ENCODE measurements at places on chromosomes 3 and 15.
A peak's percentile ranks its signal among the peaks of the same experiment; 100 is the strongest.

- no peak for DNase-seq
Observed at GRCh38 chr3:110027446-110028080, 690.2 kb upstream of the DPPA4 start.

GRCh38 chr3:30775040-30775439 is 119.4 kb downstream of the GADL1 start:
- DNase-seq = no peak

GRCh38 chr3:163364717-163365116 is 1713.6 kb downstream of the SI start:
- DNase-seq = no peak

GRCh38 chr3:135155228-135155627 is 360.2 kb downstream of the EPHB1 start:
- no peak for DNase-seq

- DNase-seq = peak; percentile 2
Observed at GRCh38 chr3:129482721-129483120, 42.7 kb downstream of the IFT122 start.

DNA sequence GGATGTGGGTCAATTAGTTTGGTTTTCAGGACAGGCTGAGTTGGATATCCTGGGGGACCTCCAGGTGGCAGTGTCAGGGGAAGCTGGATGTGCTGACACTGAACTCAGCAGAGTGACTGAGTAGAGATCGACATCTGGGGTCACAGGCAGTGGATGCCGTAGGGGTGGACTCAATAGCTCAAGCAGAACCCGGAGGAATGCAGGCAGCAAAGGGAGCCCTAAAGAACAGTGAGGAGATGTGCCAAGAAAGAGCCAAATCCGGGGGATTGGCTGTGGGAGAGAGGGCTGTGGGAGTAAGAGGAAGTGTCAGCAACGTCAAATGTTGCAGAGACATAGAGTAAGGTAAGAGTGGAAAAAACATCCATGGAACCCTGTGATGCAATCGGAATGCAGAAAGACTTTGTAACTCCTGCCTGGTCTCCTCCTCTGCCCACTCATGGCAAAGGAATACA is 11.6 kb downstream of the CCR5AS start:
- no peak for DNase-seq

GRCh38 chr3:165553371-165553770 is 283.9 kb downstream of the BCHE start:
- DNase-seq = no peak

DNA sequence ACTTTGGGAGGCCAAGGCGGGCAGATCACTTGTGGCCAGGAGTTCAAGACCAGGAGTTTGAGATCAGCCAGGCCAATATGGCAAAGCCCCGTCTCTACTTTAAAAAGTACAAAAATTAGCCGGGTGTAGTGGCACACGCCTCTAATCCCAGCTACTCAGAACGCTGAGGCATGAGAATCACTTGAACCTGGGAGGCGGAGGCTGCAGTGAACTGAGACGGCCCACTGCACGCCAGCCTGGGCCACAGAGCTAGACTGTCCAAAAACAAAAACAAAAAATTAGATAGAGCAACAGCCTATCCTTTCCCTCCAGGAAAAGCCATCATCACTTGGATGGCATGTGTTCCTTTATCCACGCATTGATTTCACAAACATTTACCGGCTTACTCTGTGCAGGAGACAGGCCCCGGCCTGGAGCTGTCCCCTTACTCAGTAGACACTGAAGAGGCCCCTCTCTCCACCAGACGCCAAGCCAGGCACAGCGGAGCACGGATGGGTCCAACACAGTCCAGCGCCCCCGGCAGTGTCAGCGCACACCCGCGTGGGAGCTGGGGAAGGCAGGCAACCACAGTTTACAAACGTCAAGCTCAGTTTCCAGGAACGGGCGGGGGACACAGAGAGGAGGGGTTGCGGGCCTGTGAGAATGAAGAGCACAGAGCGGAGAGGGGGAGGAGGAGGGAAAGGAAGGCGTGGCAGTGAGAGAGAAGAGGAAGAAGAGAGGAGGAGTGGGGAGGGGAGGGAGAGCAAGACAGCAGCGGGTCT is 3.1 kb downstream of the GP5 start:
- DNase-seq = peak; percentile 49

GRCh38 chr15:86006546-86006945 is 73.1 kb upstream of the AGBL1 start:
- no peak for DNase-seq

- DNase-seq = no peak
Observed at GRCh38 chr3:1953536-1953935, 145.1 kb upstream of the CNTN4 start.

GRCh38 chr3:194112120-194113106 is 23.5 kb upstream of the HES1 start:
- DNase-seq = no peak

- DNase-seq = no peak
Observed at GRCh38 chr15:72318408-72318942, 1.5 kb downstream of the CELF6 start.

- peak; percentile 7 for DNase-seq
Observed at GRCh38 chr3:141402476-141403171, 34.3 kb downstream of the ZBTB38 start.

- DNase-seq = no peak
Observed at GRCh38 chr3:46668591-46668990, 24.9 kb downstream of the ALS2CL start.

- no peak for DNase-seq
Observed at GRCh38 chr3:63386568-63386967, 108.5 kb downstream of the SYNPR start.

GRCh38 chr3:138740072-138740471 is 94.7 kb downstream of the PIK3CB start:
- DNase-seq = no peak

DNA sequence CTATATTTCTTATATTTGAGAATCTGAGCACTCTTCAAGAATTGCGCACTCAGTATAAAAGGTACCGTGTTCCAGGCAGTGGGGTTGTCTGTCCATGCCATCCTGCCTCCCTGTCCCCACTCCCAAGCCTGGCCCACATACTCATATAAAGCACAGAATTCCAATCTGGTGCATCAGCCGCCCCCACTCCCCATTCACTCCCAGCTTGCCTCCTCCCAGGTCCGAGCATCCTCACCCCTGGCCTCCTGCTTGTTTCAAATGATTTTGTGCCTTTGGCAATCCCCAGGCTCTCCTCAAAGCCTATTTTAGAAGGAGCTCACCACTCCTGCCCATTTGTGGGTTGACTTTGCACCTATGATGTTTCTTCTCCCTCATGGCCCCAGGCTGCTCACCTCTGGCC is 22.2 kb upstream of the IGF1R start:
- DNase-seq = no peak

DNA sequence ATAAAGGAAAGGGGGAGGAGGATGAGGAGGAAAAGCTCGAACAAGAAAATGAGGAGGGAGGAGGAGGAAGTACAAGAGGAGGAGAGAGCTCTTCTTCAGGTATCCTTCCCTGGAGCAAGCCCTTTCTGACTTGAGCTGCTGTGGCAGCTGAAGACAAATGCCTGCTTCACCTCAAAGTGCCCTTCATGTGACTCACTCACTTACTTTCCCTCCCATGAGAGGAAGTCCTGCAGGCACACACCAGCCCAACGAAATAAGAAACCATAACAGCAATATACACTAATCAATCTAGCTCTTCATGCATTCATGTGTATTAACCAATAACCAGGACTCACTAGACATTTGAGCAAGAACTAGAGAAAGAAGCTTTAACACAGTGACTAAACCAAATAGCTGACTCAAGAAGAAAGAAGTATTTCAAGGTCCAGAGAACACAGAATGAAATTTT is 251.9 kb downstream of the IGSF11 start:
- peak; percentile 30 for DNase-seq

GRCh38 chr3:15527031-15527459 is 5.5 kb upstream of the COLQ start:
- DNase-seq = no peak

- no peak for DNase-seq
Observed at GRCh38 chr15:101406036-101406435, 83.5 kb downstream of the PCSK6 start.

DNA sequence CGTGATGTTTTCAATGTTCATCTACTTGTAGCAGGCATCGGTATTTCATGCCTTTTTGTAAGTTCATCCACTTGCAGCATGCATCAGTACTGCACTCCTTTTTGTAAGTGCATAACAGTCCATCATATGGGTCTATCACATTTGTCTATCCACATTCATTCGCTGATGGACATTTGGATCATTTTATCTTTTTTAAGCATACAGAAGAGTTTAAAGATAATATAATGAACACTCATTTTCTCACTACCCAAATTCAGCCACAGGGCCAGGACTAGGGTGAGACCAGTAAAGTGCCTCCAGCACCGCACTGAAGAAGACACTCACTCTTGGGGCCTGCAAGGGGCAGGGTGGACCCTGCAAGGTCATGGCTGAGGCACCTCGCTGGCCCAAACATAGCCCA is 309.6 kb downstream of the UACA start:
- DNase-seq = no peak

GRCh38 chr15:72034859-72035650 is 82.9 kb downstream of the MYO9A start:
- no peak for DNase-seq

- DNase-seq = no peak
Observed at GRCh38 chr3:189570916-189571315, 60.3 kb upstream of the TP63 start.

DNA sequence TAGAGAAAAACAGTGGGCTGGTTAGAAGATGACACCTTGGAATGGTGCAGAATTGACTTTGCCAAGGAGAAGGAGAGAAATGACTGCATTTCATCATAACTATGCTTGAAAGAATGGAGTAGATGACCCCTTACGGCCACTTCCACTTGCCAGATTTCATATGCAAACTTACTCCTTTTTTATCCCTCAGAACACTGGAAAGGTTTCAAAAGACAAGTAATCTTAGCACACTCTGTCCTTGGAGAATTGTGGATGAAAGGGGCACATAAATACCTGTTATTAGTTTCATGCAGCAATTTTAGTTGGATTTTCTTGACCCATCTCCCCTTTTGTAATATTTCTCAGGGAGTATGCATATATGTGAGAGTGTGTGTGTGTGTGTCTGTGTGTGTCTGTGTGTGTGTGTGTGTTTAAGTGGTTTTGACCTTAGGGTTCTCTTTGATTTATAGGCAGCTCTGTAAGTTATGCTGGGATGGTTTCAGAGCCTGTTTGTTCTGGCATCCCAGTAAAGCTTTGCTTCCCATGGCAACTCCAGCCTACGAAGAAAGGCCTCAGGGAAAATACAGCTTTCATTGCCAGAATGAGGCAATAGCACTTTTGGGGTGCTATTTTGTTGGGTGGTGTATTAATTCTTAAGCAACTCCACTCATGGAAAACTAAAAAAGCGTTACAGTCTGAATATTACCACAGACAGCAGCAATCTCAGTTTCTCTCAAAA is 122.2 kb upstream of the TP63 start:
- no peak for DNase-seq

DNA sequence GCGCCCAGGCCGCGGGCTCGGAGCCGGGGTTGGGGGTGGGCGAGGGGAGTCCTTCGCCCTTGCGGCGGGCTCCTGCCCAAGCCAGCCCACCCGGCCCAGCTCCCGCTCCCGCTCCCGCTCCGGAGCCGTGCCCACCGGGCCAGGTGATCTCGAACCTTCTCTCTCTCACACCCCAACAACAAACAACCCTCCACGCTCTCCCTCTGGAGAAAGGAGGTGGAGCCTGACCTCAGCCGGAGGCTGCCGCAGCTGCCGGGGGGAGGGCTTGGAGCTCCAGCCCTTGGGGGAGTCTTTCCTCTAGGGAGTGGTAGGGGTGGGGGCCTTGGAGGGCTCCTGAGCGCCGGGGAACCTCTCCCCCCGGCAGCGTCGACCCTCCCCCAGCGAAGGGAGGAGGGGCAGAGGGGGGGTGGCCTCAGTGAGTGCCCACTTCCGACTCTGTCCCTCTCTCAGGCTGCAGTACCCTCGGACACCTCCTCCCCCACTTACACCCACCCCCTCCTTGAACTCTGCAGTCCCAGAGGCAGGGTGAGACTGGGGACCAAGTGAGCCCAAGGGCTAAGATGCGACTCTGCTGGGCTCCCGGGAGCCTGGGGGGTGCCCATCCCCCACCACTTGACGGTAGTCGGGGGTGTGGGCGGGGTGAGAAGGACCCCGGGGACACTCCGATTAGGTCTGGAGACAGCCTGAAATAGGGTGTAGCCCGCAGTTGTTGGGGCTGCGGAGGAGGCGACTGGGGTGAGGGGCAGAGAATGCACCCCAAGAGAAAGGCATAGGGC is 4.4 kb upstream of the BAHD1 start:
- no peak for DNase-seq

DNA sequence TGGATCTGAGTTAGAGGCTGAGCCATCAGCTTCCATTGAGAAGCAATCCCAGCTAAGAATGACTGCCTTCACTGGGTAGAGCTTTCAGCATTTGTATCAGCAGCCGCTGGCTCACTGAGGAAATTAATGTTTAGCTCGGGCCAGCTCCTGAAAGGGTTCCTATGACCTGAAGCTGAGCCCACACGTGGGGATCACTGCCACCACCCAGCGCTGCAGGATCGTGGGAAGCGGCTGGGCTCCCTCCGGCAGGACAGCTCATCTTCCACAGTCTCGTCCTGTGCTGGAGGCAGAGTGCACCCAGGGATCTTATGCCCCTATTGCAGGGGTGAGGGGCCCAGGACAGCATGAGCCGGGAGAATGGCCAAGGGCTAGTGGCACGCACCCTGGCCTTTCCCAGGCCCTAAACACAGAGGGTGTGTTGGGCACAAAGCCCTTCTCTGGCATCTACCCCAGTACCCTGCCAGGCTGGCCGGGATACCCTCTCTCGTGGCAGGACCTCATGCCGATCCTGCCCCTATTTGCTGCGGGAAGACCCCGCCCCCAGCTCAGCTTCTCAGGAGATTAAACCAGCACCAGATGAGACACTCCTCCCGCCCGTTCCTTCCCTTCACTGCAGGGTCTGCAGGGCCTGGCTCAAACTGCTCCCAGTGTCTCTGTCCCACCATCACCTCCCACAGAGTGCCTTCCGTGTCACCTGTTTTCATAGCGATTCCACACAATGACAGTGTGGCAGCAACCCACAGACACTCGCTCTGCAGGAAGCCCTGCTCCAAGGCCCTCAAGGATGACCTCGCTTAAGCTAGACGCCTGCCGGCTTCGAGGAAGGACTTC is 28.5 kb downstream of the KLHL25 start:
- no peak for DNase-seq

DNA sequence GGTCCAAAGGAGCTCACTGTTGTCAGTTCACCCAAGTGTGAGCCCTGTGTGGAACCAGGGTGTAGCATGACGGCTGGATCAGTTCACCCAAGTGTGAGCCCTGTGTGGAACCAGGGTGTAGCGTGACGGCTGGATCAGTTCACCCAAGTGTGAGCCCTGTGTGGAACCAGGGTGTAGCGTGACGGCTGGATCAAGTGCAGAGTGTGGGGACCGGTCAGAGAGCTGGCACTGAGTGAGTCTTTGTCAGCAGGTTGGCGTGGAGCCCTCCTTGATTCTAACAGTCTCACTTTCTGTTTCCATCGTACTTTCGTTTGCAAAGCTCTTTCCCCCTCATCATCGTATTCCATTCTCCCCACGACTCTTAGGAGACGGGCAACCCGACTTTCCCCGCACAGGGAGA is 57.9 kb upstream of the DLG1 start:
- DNase-seq = no peak

GRCh38 chr3:194306109-194306686 is 44.9 kb downstream of the CPN2 start:
- peak; percentile 91 for DNase-seq

- DNase-seq = no peak
Observed at GRCh38 chr3:69749461-69749860, 10.2 kb downstream of the MITF start.

GRCh38 chr3:30438126-30438525 is 168.3 kb upstream of the TGFBR2 start:
- no peak for DNase-seq

Measured in Kasumi-1 (cell line).